Psoas muscle (tissue), 8 donors: ENCODE measurements at places on chromosomes 5 and 9. TPM values are rescaled to one million over a fixed set of nuclear protein-coding genes. Genes with fewer than 3 reads are reported as not detected.

DNA sequence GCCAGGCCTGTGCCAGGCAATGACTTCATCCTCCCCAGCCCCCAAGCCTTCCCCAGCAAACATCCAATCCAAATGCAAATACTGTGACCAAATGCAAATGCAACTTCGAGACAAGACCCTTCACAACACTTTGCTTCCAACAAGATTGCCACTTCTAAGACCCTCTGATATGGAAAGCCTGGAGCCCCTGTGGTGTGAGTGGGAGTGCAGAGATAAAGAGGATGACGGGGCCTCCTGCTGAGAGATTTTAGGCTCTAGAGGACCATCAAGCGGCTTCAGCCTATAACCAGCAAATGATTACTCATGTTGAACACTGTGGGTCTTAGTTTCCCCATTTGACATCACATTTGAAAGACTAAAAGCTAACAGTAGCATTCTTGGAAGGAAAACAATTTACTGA lies 46.6 kb upstream of the GABRP start:
- DNase-seq, result no peak

GRCh38 chr5:122967085-122967484 lies 69.4 kb downstream of the PPIC start:
- no peak for DNase-seq

DNA sequence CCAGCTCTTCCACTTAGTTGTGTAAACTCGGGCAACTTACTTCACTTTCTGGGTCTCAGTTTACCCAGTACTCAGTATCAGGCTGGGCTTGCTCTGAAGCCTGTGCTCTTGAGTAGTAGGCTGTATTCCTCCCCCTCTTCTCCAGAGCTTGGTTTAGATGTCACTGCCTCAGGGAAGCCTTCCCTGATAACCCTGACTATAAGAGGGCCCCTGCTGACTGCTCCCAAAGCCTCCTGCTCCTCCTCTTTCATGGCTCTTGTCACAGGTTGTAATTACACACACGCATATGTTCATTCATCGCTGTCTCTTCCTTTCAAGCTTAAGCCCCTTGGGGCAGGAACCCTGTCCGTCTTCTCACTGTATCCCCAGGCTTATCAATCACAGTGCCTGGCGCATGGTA lies 140.2 kb downstream of the RGS3 start:
- DNase-seq, result no peak

DNA sequence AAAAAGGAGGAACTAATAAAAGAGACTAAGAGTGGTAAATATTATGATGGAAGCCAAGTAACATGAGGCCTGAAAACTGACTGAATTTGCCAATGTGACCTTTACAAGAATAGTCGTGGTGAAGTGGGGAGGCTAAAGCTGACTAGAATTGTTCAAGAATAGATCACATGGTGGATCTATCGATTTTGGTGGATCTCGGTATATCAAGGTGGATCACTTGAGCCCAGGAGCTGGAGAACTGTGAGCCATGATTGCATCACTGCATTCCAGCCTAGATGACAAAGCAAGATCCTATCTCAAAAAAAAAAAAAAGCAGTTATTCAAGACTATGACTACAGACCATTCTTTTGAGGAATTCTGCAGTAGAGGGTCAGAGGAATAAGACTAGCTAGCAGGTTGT lies 15.1 kb downstream of the ERMP1 start:
- no peak for DNase-seq

DNA sequence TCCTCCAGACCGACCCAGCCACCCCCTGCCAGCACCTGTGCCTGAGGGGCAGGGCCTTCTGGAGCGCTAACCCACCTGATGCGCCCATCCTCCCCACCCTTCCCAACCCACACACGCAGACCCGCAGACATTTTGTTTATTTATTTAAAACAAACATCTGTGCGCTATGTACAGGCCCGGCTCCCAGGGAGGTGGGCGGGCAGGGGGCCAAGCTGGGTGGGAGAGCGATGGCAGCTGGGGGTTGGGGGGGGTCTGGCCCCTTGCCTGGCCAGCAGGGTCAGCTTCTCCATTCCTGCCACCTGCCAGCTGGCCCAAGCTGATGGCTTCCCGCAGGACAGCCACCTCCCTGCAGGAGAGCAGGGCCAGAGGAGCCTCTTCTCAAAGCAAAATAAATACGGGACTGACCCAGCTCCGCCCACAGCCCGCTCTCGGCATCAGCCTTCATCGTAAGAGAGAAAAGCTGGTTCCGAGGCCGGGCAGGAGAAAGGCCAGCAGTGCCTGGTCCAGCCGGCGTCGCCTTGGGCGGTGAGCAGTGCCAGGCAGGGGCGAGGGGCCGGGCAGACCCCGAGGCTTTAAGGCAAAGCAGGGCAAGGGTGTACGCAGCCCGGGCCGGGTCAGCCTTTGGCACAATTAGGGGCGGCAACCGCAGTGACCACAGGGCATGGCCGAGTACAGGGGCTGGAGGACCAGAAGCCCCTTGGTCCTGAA lies 10.9 kb upstream of the CLIC3 start:
- DNase-seq, result no peak

DNA sequence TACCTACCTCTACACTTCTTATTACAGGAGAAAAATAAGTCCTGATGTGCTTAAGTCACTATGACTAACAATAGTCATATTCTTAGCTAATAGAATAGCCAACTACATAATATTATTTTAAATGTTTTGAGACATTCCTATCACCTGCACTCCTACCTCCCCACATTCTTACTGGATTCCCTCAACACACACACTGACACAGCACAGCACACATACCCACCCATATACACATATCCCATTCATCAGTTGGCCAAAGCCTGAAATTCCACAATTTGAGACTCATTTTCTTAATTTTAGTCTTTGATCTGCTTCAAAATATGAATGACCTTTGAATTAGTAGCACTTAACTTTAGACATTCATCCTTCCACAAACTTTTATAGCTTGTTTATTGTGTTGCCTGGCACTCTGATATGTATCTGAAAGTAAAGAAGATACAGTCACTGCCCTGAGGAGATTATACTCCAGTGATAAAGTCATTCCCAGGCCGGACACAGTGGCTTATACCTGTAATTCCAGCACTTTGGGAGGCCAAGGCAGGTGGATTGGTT lies 168.3 kb upstream of the RASA1 start:
- DNase-seq, result no peak

- no peak for DNase-seq
Observed at GRCh38 chr9:135606885-135607259, 32.5 kb downstream of the GLT6D1 start.

GRCh38 chr9:90815944-90816357 lies 14.3 kb downstream of the SYK start:
- no peak for DNase-seq

DNA sequence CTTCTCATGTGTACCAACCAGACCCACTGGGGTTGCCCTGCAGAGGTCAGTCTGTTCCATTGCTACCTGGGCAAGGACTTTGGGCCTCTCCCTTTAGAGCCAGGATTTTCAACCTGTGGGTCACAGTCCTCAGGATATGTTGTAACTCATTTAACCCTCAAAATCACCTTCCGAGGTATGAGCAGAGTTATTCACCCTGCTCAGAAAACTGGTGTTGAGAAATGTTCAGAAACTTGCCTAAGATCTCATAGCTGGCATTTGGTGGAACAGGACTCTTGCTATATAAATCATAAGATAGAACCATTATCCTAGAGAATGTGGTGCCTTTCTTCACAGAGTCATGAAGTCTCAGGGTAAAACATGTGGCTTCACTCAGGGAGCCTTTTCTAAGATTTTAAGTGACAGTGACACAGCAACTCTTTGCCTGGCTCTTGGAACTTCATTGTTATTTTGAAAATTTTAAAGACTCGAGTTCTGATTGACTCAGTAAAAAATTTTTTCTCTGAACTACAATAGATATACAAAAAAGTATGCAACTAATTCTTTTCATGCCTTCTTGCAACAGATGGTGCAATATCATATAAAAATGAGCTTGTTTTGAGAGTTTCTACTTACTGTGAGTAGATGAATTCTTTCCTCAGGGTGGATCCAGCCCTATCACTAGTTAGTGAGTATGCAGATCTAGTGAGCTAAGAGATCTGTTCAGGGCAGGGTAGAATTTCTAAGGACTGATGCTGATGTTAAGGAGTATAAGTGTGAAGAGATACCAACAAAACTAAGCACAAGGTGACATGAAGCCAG lies 29.5 kb downstream of the CAST start:
- no peak for DNase-seq

GRCh38 chr5:107936515-107936914 lies 265.8 kb upstream of the EFNA5 start:
- DNase-seq, result no peak

- DNase-seq, result no peak
Observed at GRCh38 chr5:18553269-18553668, 919.0 kb downstream of the TAF11L14 start.

GRCh38 chr5:157575381-157576020 lies at the start of gene ADAM19:
ADAM19 (minus strand) TSS chr5:157575775; CDS start chr5:157575696, 79 bp downstream.
- peak; percentile 56 for DNase-seq

DNA sequence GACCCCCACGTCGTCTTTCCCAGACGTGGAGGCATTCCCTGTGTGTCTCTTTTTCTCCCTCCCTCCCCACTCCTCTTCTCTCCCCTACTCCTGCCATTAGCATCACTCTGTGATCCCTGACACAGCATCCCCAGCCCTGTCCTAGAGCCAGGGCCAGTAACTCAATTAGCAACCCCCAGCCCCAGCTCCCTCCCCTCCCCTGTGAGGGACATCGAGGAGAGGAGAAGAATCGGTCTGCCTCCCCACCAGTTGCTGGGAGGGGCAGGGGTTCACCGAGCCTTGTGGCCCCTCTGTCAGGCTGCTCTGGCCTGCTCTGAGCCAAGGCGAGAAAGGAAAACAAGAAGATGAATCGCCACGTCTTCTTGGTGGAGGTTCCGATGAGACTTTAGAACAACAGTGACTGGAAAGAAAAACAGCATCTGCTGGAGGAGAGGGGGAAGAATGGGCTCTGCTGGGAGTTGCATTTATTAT lies 123.1 kb downstream of the PAPPA start:
- no peak for DNase-seq

- no peak for DNase-seq
Observed at GRCh38 chr5:179533907-179534306, 16.4 kb upstream of the RUFY1 start.

DNA sequence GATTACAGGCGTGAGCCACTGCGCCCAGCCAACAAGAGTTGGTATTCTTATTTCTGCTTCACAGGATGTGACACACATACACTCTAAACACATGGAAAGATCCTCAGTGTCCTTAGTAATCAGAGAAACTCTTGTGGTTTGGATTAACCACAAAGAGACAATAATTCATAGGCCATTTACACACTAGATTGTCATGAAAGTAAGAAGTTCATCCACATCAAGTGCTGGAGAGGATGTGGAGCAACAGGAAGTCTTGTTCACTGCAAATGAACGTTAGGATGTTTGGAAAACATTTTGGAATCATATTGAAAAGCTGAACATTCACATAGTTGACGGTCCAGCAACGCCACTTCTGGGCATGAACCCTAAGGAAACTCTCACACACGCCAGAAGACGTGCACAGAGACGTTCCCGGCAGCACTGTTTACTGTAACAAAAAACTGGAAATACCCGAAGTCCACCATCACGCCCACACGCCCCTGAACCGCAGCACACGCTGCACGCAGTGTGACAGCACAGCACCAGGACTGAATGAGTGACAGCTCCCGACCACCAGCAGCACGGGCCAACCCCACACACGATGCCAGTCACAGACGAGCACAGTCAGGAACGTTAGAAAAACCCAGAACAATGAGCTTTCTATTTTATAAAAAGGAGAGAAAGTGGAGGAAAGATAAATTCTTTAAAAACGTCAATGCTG lies 87.6 kb downstream of the COL23A1 start:
- no peak for DNase-seq

- DNase-seq, result no peak
Observed at GRCh38 chr5:2806176-2806575, 54.7 kb upstream of the IRX2 start.

DNA sequence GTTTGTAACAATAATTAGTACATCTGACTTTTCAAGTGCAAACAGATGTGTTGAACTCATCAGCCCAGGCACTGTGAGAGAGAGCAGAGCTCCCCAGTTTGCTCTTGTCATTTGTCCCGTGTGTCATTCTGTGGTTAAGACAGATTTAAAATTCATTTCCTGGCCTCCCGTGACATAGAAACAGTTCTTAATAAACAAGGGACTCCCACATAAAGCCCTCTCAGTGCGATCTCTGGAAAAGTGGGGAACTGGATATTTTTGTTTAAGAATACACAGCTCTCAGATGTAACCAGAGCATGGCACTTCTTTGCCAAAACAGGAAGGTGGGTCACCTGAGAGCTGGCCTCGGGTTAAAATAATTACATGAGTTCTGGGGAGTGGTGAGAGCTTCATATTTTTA lies 58.6 kb downstream of the PRKACG start:
- DNase-seq, result no peak

- DNase-seq, result no peak
Observed at GRCh38 chr9:20016611-20017010, 227.8 kb upstream of the SLC24A2 start.

DNA sequence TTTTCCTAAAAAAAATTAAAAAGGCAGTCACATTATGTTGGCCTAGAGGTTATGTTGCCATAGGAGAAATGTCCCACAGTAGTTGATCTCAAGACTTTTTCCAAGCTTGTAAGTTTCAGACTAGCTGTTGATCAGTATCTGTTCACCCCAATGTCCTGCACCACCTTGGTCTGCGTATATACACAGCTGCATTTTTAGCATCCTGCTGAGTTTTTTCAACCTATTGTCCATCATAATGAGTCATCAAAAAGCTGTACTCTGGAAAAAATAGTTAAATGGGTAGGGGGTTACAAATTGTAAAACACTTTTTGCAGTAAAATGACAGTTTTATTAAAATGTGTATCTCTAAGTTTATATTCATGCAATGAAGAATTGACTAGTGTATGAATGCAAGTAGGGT lies 53.2 kb upstream of the TMEM171 start:
- DNase-seq, result no peak

GRCh38 chr9:134175808-134176598 lies 11.6 kb upstream of the RNU6ATAC start:
- peak; percentile 22 for DNase-seq

DNA sequence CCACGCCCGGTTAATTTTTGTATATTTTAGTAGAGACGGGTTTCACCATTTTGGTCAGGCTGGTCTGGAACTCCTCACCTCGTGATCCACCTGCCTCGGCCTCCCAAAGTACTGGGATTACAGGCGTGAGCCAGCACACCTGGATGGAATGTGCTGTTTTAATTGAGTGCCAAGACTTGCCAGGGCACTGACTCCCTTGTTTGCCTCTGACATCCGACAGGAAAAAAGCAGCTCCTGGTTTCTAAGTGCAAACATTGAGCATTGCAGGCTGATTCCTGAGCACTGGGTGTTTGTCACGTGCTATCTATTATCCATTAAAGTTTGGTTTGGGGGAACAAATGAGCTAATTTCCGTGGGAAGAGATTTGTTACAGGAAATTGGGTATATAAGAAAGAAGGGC lies 70.6 kb upstream of the CKMT2 start:
- DNase-seq, result no peak

- peak; percentile 59 for DNase-seq
Observed at GRCh38 chr9:136947955-136948510, 3.0 kb downstream of the C8G start.

ABITRAM gene
- polyA plus RNA-seq, result 37.9 TPM

DOCK2 gene
- polyA plus RNA-seq, result 0.55 TPM

SPOCK1 gene
- 16.0 TPM for polyA plus RNA-seq

FOXD4 gene
- polyA plus RNA-seq, result 0.66 TPM

MPDZ gene
- 13.8 TPM for polyA plus RNA-seq

PCDHA13 gene
- not detected for polyA plus RNA-seq

LHX6 gene
- polyA plus RNA-seq, result 1.00 TPM

SPATA31C1 gene
- not detected for polyA plus RNA-seq

SHOC1 gene
- 0.03 TPM for polyA plus RNA-seq

FBXL7 gene
- polyA plus RNA-seq, result 1.6 TPM

CPLANE1 gene
- polyA plus RNA-seq, result 1.5 TPM
